Kidney epithelial cell (primary cell): ENCODE measurements at places on chromosomes 7 and 10. TPM values are rescaled to one million over a fixed set of nuclear protein-coding genes. Genes with fewer than 3 reads are reported as not detected.
A peak's percentile ranks its signal among the peaks of the same experiment; 100 is the strongest.

DNA sequence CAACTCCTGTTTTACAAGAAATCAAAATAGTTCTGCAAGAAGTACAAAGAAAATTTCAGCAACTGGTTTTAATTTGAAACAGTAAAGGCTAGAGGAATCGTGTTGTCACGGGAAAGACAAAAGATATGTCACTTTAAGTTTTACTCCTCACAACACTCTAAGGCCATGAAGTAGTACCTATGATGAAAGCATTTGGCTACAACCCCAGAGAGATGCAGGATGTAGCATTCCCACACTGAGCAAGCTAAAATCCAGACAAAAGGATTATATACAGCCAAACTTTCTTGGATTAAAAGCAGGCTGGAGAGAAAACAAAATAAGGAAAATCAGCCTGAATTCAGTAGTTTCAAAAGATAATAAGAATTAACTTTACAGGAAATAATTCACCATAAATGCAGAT, 245.5 kb upstream of the STEAP1 start:
- DNase-seq = no peak

- DNase-seq = no peak
These were observed 6.1 kb downstream of the LRRN3 start for GRCh38 chr7:111096997-111097396.

- no peak for DNase-seq
These were observed 60.6 kb upstream of the AUTS2 start for GRCh38 chr7:69537691-69538090.

DNA sequence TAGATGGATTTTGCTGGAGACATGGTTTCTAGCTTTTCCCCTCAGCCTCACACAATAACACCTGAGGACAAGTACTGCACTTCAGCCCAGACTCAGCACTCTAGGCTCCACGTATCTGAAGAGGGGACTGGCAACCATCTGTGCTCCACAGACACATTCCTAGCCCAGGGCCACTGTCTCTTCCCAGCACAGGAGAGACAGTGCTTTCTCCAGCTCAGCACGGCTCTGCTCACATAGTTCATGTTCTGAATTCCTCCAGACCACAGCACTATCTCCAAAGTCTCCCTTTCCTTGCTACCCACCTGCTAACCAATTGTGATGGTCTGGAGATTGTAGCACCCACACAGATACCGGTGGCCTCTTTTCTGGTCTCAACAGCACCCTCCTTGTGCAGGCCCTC, 114.5 kb downstream of the HTR7 start:
- no peak for DNase-seq

DNA sequence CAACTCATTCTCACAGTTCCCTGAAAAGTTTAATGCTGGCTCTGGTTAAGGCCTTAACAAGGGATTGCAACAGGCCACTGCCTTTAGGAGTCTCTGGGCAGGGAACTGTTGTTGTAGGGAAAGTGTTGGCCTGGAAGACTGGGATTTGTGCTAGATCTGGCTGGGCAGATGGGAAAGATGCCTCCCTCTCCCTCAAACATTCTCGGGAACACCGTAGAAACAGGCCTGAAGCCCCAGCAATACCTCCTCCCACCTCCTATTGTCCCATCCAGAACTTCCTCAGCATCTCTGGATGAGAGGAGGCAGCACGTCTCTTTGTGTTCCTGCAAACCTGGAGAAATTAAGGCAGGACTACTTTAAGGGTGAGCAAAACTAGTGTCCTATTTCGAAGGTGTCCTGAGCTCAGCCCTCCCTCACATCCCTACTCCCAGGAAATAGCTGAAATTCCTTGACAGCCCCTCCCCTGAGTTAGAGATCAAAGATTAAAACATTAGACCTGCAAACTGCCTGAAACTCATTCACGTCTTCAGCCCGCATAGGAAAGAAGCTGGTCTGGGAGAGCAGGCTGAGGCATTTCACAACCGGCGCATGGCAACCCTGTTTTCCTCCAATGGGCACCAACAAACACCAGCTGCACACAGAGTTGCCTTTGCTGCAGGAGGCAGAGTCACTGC, 10.9 kb upstream of the MAP3K8 start:
- peak; percentile 85 for DNase-seq

- no peak for DNase-seq
These were observed 77.7 kb downstream of the RBM33 start for GRCh38 chr7:155722118-155722517.

DNA sequence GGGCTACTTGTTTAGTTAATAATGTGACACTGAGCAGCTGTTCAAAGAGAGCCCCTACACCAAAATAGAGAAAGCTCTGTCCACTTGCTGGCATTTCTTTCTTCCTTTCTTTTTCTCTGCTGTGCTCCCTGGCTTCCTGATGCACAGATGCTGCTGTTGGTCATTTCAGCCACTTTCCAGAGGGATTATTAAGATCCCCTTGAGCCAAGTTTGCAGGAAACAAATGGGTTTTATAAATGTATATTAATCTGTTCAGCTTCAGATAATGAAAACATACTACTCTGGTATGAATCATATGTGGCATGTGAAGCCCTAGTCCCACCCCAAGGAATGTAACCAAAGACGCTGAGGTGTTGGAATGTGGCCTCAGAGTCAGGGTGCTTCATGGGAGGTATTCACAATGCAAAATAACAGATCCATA, 638.2 kb upstream of the FZD8 start:
- DNase-seq = no peak

- no peak for DNase-seq
These were observed 24.7 kb downstream of the STAM start for GRCh38 chr10:17668435-17669184.

The KCNH2 gene
- 2.1 and 4.1 TPM in 2 replicates for total RNA-seq

DNA sequence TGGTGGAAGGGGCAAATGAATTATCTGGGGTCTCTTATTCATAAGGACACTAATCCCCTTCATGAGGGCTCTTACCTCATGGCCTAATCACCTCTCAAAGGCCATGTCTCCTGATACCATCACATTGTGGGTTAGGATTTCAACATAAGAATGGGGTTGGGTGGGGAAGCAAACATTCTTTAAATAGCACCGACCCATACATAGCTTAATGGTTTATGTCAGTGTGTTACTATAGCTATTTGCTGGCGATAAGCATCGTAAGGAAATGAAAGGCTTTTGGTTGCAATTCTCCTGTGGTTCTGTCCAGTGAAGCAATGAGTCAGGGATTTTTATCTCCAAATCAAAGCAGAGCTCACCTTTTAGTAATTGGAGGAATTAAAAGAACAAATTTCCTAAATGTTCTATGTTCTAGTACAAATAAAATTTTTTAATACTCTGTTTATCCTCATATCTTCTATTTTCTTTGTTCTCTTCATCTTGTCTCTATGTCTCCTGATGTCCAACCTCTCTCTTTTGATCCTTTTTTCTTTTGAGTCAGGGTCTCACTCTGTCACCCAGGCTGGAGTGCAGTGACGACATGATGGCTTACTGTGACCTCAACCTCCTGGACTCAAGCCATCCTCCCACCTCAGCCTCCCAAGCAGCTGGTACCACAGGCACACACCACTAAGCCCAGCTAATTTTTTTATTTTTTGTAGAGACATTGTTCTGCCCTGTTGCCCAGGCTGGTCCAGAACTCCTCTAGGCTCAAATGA, 57.0 kb upstream of the GLCCI1 start:
- peak; percentile 82 for DNase-seq

DNA sequence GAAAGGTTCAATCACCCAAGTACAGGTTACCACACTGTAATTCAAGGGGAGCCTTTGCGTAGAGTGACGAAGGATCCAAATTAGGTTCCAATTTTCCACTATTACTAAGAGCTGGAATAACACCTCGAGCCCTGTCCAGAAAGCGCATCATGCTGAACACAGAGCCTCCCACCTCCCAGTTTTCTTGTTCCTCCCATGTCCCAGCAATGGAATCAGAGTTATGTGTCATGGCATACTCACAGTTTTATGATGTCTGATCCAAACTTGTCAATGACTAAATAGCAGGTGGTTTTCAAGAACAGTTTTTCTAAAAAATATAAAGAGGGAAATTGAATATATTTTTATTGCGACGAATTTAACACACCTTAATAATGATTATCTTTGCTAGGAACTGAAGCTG, 50.6 kb downstream of the AOAH start:
- no peak for DNase-seq

The RARRES2 gene
- 0.38 and 2.3 TPM in 2 replicates for total RNA-seq

- no peak for DNase-seq
These were observed 182.8 kb upstream of the KAT6B start for GRCh38 chr10:74643596-74643975.

GRCh38 chr10:10056961-10057360, 960.7 kb upstream of the CELF2 start:
- DNase-seq = no peak

GRCh38 chr10:69881202-69881601, 79.5 kb downstream of the COL13A1 start:
- DNase-seq = no peak

GRCh38 chr7:44094365-44094764, 9.8 kb upstream of the AEBP1 start:
- DNase-seq = no peak

- no peak for DNase-seq
These were observed 55.7 kb downstream of the YKT6 start for GRCh38 chr7:44256459-44256858.

- peak; percentile 49 for DNase-seq
These were observed at the start of gene RPP30 for GRCh38 chr10:90871766-90872647. Gene RPP30, plus strand, starts transcription at chr10:90871974. Its CDS starts 13 bp downstream, at chr10:90871987.

The CTAGE15 gene
- total RNA-seq = not detected in 2 replicates

DNA sequence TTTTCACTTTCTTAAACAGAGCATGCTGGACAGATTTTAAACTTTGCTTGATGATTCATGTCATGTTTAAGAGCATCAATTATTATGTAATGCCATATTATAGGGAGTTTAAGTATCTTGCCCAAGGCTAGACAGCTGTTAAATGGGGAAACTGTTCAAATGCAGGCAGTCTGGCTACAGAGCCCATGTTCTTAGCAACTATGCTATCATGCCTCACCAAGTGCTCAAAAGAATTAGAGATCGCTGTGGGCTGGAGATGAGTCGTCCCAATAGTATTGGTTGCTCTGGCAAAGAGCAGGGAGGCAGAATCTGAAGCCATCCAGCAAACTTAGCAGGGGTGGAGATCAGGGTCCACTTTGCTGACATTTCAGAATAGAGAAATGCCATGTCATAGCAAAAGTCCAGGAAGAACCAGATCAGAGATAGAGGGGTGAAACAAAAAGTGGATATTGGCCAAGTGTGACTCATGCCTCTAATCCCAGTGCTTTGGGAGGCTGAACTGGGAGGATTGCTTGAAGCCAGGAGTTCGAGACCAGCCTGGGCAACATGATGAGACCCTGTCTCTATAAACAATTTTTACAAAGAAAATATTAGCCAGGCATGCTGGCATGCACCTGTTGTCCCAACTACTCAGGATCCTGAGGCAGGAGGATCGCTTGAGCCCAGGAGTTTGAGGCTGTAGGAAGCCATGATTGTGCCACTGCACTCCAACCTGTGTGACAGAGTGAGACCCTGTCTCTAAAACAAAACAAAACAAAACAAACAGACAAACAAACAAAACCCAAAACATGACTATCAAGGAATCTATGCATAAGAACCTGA, 57.8 kb downstream of the BAMBI start:
- DNase-seq = peak; percentile 71

GRCh38 chr10:132861116-132861691, 75.3 kb upstream of the NKX6-2 start:
- no peak for DNase-seq

DNA sequence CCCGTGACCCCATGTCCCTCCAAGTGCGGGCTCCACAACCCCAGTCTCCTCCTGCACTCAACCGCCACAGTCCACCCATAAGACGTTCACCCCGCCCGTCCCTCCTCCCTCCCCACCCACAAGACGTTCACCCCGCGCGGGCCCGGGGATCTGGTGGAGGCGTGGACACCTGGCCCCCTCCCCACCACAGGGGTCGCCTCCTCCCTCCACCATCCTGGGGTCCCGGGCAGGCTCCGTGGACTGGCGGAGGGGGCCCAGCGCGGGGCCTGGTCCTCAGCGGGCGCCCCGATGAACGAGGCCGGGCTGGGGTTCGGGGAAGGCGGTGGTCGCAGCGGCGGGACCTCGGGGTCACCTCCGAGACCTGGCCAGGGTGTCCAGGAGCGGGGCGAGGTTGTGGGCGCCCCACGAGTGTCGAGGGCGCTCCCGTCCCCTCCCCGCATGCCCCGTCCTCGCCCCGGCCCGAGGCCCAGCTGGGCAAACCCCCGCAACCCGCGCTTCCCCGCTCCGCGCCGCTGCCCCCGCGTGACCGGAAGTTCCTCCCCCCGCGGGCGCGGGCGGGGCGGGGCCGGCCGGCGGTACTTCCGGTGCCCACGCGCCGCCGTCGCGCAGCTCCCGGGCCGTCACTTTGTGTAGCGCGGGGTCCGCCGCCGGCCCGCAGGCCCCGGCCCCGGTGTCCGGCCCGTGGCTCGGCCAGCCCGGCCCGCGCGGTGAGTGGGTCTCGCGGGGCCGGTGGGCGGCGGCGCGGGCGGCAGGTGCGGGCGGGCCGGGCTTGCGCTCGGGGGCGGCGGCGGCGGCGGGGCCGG, at the start of gene ZNF316:
Gene ZNF316, plus strand, starts transcription at position 578 of the 803 bp plus-strand sequence. CDS start 5,092 bp downstream, outside the sequence.
- DNase-seq = no peak

DNA sequence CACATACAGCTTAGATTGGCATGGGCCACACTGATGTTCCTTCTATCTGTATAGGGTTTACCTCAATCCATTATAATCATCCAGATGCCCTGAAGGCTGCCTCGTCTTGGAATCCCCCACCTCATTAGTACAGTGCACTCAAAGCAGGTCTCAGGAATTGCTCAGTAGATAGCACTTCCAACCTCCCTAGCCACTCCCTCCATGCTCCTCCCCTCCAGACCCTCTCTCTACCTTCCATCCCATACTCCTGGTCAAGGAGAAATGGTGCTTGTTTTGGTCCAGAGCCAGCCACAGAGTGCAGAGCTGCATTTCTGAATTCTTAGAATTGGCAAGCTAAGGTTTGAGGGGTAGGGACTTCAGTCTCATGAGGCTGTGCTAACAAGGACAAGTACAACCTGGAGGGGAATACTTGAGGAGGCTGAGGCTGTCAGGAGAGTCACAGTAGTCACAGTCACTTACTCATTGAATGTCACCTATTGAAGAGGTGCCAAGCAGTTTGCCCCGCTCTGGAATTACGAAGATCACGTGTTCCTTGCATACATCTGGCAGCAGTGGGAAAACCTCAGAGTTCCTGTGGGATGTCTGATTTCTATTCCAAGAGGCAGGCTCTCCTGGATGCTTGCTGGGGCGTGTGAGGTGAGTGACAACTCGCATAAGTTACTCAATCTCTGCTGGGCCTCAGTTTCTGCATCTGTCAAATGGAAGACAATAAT, 60.7 kb upstream of the ZNF746 start:
- no peak for DNase-seq

The PTPN12 gene
- 57.7 and 58.8 TPM in 2 replicates for total RNA-seq

The FLNC gene
- 243 and 267 TPM in 2 replicates for total RNA-seq

- no peak for DNase-seq
These were observed 177.0 kb downstream of the REEP3 start for GRCh38 chr10:63697956-63698786.

The PON3 gene
- not detected in 2 replicates for total RNA-seq

DNA sequence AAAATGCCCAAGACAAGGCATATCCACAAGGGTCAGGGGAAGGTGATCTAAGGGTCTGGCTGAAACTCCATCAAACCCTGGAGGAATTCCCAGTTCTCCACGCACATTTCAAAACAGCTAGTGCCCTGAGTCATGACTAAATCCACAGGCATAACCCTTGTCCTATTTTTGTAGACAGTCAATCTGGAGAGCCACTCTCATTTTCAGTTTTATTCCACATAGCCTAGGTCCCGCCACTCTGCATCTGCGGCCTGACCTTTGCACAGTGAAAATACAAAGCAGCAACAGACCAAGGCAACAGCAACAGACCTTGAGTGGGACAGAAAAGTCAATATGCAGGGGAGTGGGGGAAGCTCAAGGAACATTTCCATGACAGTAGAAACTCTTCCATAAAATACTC, 201.4 kb upstream of the NPVF start:
- no peak for DNase-seq

GRCh38 chr7:87021285-87021684, 38.2 kb downstream of the ELAPOR2 start:
- DNase-seq = no peak
